ENCODE measurements at places on chromosomes 16 and 17. TPM values are rescaled to one million over a fixed set of nuclear protein-coding genes. Genes with fewer than 3 reads are reported as not detected.

DNA sequence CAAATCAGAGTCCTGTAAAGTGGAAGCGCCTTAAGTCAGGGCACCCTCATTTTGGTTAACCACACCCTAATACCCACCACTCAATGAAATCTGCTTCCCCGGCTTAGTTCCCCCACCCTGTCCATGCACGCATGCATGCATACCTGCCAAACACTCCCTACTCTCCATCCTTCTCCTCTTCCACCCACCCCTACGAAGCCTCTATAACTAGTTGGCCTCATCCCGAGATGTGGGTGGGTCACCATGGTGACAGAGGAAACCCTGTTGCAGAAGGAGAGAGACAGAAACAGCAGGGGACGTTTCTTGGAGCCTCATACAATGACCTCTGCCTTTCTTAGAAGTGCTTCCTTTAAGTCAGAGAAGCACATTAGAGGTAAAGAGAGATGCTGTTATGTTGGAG, 46.8 kb upstream of the DNAH9 start:
- DNase-seq: no peak

DNA sequence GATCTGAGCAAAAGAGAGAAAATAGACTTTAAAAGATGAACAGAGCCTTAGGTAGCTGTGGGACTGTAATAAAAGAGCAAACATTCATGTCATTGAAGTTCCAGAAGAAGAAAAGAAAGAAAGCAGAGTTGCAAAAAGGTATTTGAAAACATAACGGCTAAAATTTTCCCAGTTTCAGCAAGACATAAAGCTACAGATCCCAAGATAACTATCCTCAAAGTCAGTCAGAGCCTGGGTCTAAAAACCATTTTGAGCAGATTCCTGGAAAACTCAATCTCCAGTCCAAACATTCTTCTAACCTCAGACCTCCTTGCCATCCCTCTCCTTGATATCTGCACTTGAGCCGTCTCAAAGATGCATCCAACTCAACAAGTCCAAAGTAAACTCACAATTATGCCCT, 20.9 kb upstream of the CD300E start:
- DNase-seq: no peak

- DNase-seq: peak; percentile 97
Observed at GRCh38 chr17:8745586-8746500, 1.2 kb upstream of the CCDC42 start.

Gene HSD11B2
- total RNA-seq: not detected

GRCh38 chr16:84526794-84527531, 22.5 kb upstream of the MEAK7 start:
- DNase-seq: no peak

GRCh38 chr16:8958344-8959167, 5.2 kb downstream of the USP7 start:
- DNase-seq: peak; percentile 96

Gene CBFB
- 63.0 TPM for total RNA-seq

GRCh38 chr17:75822800-75823166, 21.4 kb downstream of the UNC13D start:
- peak; percentile 44 for DNase-seq

DNA sequence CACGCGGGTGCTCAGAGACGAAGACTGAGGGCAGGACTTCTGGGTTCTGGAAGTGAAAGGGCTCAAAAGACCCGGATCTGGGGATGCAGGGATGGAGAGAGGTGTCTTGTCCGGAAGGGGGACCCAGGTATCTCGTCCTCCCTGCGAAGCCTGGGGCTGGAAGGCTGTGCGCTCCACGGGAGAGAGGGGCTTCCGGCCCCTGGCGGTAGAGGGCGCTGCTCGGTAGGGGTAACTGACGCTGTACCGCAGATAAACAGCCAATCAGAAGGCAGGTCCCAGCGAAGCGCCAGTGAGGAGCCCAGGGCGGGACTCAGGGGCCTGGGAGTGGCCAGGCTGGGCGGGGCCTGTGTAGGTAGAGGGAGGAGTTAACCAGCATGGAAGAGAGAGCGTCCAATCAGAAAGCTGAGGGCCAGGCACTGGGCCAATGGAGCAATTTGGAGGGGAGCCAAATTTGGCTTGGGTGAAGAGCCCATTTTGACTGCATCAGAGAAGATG, 804 bp downstream of the TGFB1I1 start:
- DNase-seq: peak; percentile 100

DNA sequence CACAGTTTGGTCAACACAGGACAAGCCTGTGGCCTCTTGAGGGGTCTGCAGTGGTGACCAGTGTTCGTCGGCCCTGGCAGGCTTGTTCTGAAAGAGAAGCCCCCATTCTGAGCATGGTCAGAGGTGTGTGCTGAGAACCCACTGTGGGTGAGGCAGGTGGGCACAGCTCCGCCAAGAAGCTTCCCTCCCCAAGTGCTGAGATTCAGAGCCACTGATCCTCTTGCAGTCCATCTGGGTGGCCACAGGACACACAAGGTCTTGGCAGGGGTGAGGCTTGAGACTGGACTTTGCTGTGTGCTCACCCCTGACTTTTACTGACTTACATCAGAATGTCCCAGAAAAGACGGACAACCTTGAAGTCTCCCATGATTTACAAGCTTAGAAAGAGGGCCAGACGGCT, 18.7 kb downstream of the MPRIP start:
- DNase-seq: no peak

DNA sequence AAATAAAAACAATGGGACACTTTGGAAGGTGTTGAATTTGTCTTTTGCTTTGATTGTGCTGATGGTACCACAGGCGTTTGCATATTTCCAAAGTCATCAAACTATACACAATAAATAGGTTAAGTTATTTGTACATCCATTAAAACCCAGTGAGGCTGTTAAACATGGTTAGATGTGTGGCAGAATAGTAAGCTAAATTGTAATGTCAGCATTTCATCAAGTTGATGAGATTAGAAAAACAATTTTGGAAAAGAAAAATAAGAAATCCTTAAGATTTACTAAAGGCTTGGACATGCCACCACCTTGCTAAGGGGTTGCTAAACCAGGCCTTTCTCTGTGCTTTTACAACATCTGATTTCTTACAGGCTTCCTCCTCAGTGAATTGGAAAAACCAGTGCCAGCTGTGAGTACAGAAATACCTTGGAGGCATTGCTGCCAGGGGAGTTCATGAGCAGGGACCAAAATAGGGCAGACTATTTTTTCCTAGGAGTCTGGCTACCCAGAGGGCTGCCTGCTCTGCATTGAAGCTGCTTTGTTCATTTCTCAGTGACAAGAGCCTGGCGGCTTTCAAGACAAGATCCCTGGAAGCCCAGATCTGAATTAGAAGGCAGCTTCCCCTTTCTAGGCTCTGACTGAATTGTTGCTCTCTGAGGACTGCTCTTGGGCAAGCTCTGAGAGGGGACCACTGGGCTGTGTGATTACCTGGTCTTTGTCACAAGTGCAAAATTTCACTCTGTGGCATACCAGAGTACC, 43.4 kb upstream of the CA10 start:
- no peak for DNase-seq

- peak; percentile 73 for DNase-seq
Observed at GRCh38 chr17:79746889-79747507, 16.3 kb downstream of the ENPP7 start.

GRCh38 chr17:58270476-58271215, 10.1 kb downstream of the MPO start:
- DNase-seq: peak; percentile 47

DNA sequence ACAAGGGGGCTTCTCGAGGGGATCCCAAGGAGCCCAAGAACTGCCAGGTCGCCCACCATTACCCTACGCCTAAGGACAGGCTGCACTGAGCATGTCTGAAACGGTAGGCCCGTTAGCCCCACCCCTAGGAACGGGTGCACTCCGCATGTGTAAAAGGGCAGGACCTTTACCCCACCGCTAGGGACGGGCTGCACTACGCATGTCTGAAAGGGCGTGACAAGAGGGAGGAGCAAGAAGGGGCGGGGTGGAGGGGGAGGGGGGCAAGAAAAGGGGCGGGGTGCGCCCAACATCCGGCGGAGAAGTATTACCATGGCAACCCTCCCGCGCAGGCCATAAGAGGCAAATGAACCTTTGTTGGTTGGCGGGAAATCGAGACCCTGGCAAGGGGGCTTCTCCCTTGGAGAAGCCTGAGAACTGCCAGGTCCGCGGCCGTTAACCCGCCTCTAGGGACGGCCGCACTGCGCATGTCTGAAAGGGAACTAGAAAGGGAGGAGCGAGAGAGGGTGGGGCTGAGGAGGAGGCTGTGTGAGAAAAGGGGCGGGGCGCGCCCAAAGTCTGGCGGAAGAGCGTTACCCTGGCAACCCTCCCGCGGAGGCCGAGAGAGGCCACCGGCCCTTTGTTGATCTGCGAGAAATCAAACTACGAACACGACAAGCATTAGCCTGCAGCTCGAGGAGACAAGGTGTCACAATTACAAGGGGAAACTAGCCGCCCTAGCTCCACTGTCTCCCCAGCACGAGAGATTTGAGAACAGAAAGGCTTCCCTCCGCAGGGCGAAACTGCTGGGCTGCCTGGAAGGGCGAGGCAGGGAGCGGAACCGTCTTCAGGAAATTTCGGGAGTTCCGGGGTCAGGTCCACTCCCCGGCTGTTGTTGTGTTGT, 2046.8 kb downstream of the TP53TG3F start:
- DNase-seq: no peak

DNA sequence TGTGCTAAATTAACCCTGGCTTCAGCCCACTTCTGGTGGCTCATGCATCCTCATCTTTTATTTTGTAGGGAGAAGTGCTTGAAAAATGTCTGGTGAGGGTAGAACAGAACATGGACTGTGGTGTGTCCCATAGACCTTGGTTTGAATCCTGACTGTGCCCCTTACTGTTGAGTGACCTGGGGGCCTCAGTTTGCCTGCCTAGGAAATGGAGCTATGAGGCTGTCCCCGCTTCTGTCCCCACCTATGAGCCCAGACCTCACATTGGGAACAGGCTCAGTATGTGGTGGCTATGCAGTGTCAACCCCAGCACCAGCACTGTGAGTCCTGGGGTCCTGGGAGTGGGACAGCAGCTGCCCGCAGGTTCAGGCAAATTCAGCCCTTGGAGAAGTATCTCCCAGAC, 186.3 kb upstream of the GSE1 start:
- DNase-seq: no peak

Gene ARHGDIG
- not detected for total RNA-seq

Gene SSTR5
- not detected for total RNA-seq

GRCh38 chr16:87806641-87807546, 41.1 kb upstream of the KLHDC4 start:
- DNase-seq: peak; percentile 99

DNA sequence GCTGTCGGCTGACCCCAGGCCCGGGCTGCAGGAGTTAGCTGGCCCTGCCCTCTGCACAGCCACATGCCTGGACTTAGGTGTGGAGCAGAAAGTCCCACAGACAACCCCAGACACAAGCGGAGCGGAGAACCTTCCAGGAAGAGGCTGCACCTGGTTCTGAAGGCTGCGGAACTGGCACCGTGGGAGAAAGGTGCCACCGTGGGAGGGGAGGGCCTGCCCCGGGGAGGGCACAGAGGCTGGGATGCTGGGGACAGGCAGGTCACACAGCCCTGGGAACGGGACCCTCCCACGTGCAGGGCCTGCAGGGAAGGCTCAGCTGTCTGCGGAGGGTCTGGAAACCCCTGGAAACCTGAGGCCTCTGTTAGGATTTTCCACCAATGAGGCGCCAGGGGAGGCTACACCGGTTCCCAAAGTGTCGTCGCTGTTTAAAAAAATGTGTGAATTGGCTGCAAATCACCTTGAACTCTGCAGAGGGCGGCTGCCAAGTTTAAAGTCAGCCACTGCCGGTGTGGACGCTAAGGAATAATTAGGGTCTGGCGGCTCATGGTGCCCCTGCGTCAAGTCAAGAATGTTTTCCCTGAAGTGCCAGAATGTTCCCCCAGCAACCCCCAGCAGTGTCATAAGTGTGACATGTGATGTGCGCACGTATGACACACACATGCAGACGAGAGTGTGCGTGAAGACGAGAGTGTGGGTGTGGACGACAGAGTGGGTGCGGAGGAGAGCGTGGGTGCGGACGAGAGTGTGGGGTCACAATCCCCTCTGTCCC, 50.9 kb upstream of the PABPN1L start:
- no peak for DNase-seq

Gene SHISA9
- total RNA-seq: under 0.01 TPM

- DNase-seq: no peak
Observed at GRCh38 chr16:20325005-20325404, 2.3 kb downstream of the GP2 start.

Gene TADA2A
- total RNA-seq: 18.6 TPM

DNA sequence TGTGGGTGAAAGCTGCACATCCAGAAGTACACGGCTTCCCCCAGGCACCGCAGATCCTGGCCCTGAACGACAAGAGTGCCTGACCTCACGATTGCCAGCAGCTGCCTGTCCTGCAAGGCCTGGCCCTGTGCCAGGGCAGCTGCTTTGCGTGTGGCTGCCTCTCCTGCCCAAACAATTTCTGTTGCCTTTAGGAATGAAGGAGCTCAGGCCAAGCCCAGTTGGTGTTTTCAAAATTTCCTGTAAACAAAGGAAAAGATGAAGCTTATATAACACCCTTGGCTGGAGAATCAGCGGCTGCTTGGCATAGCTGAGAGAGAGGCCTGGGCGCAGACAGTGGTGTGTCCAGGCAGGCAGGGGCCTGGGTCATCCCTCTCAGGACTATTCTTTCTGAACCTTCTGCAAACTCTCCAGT, 11.7 kb upstream of the SLC47A2 start:
- peak; percentile 93 for DNase-seq

DNA sequence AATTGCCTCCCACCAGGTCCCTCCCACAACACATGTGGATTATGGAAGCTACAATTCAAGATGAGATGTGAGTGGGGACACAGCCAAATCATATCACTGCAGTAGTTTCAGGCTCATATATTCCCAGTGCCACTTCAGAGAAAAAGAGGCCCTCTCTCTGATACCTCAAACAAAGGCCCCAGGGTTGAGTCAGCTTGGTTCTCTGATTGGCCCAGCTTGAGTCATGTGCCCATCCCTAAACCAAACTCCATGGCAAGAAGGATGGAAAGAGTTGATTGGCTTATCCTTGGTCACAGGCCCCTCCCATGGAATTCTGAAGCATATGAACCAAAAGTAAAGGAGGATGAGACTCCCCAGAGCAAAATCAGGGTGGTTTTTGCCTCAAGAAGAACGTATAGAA, 75.9 kb upstream of the IRX6 start:
- DNase-seq: no peak

- no peak for DNase-seq
Observed at GRCh38 chr17:61579961-61580360, 11.1 kb downstream of the NACA2 start.

Gene MAFG
- 27.1 TPM for total RNA-seq

- DNase-seq: no peak
Observed at GRCh38 chr16:1877804-1878203, 5.8 kb upstream of the MEIOB start.

GRCh38 chr17:61487989-61488595, 35.9 kb downstream of the TBX4 start:
- DNase-seq: no peak
